ENCODE measurements at places on chromosomes 1 and 21. TPM values are rescaled to one million over a fixed set of nuclear protein-coding genes. Genes with fewer than 3 reads are reported as not detected.

DNA sequence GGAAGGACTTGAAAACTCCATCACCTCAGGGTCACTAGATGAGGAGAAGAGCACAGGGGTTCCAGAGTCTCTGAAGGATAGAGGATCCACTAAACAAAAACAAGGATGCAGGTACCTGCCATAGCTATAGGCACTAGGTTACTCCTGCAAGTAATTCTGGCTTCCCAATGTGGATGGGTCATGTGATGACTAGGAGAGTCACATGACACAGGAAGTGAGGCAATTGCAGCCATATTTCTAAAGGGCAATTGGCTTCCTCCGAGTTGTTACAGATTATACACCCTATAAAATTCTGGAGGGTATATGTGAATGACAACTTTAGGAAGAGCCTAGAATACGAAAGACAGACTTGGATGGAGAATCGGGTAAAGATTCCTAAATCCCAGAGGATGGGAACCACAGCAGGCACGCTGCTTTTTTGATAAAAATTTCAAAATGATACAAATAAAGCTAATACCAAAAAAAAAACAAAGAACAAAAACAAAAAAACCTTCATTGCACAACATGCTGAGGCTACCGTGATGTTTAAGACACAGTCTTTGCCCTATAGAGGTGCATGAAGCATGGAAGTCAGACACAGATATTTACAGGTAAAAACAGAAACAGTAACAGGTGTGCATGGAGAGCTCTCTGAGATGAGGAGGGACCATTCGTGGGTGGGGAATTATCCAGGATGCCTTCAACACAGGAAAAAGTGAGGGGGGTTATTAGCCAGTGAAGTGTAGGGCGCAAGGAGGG, 10.5 kb downstream of the MTX1 start:
- no peaks in the 10 kb centered on the region for H3K27me3 ChIP-seq
- DNase-seq, result no peak
- H3K4me1 ChIP-seq, result peaks cover 24% of the 10 kb centered on the region
- peaks cover 9% of the 10 kb centered on the region for H3K36me3 ChIP-seq

GRCh38 chr1:89624314-89624713, 8.6 kb upstream of the LRRC8C start:
- H3K4me1 ChIP-seq, result peaks cover 50% of the 10 kb centered on the region
- peaks cover 15% of the 10 kb centered on the region for H3K36me3 ChIP-seq
- H3K4me3 ChIP-seq, result no peak overlapping the region
- H3K27me3 ChIP-seq, result no peaks in the 10 kb centered on the region
- no peak overlapping the region for H3K27ac ChIP-seq

GRCh38 chr1:44507490-44508396, 102.7 kb downstream of the RNF220 start:
- peaks cover 7% of the 10 kb centered on the region for H3K27me3 ChIP-seq
- no peak overlapping the region for H3K27ac ChIP-seq
- peaks cover 1% of the 10 kb centered on the region for H3K4me1 ChIP-seq
- no peaks in the 10 kb centered on the region for H3K36me3 ChIP-seq
- no peak for DNase-seq
- H3K4me3 ChIP-seq, result no peak overlapping the region

- H3K27ac ChIP-seq, result no peak overlapping the region
- no peaks in the 10 kb centered on the region for H3K36me3 ChIP-seq
- no peak for DNase-seq
- no peak overlapping the region for H3K4me3 ChIP-seq
These were observed 20.6 kb upstream of the RNU1-4 start for GRCh38 chr1:16719571-16720350.

GRCh38 chr21:17491716-17492414, 21.0 kb upstream of the CXADR start:
- peaks cover 7% of the 10 kb centered on the region for H3K4me1 ChIP-seq
- no peaks in the 10 kb centered on the region for H3K36me3 ChIP-seq
- H3K27me3 ChIP-seq, result peaks cover 22% of the 10 kb centered on the region
- no peak for DNase-seq

- no peaks in the 10 kb centered on the region for H3K36me3 ChIP-seq
- no peak overlapping the region for H3K4me3 ChIP-seq
- peaks cover 20% of the 10 kb centered on the region for H3K27me3 ChIP-seq
- peaks cover 5% of the 10 kb centered on the region for H3K4me1 ChIP-seq
- H3K27ac ChIP-seq, result no peak overlapping the region
- DNase-seq, result no peak
These were observed 62.9 kb upstream of the ROR1 start for GRCh38 chr1:63710761-63711380.

GRCh38 chr1:211259638-211260126, 516 bp downstream of the RCOR3 start:
- no peak for DNase-seq
- H3K27me3 ChIP-seq, result no peaks in the 10 kb centered on the region
- peaks cover 21% of the 10 kb centered on the region for H3K4me1 ChIP-seq
- H3K27ac ChIP-seq, result peak overlapping the region; percentile 97
- peak overlapping the region; percentile 96 for H3K4me3 ChIP-seq
- peaks cover 18% of the 10 kb centered on the region for H3K36me3 ChIP-seq

TMPRSS2 gene
- not detected for total RNA-seq

All from activated naive CD8-positive, alpha-beta T cell treated with anti-CD3 and anti-CD28 coated beads, Interleukin-2, amount 10 ng/mL, durations not matched to agents 7 days and 5 days (primary cell).